ENCODE measurements at places on chromosomes 11 and 22. TPM values are rescaled to one million over a fixed set of nuclear protein-coding genes. Genes with fewer than 3 reads are reported as not detected.

- H3K27me3 ChIP-seq = no peaks in the 10 kb centered on the region
- H3K4me3 ChIP-seq = no peak overlapping the region
- no peaks in the 10 kb centered on the region for H3K4me1 ChIP-seq
- no peak for DNase-seq
- no peak overlapping the region for H3K27ac ChIP-seq
Measured at GRCh38 chr22:31275576-31275975, 16.7 kb downstream of the PIK3IP1 start.

DNA sequence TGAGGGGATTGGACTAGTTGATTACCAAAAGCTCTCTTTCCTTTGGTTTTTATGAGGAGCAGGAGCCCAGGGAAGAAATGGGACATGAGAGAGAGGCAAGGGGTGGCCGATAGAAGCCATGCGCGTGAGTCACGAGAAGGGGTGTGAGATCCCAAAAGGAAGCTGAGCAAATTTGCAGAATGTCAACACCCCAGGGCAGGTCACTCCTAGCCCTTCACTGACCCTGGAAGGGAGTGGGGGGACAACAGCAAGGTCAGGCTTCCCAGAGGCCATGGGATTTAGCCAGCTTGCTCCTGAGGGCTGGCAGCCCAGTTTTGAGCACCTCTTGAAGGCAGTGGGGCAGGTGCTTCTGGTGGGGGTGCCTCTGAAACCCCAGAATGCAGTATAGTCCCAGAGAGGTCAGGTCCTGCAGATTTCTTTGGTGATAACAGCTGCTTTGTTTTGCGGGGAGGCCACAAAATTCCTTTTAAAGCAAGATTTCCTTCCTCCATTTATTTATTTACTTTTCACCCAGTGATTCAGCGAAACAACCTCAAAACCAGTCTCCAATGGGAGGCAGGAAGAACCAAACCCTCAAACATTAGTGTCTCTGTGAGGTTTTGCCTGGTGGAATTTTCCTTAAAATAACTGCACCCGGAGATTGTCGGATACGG, 40.1 kb upstream of the TIMP3 start:
- H3K4me1 ChIP-seq = peaks cover 14% of the 10 kb centered on the region
- no peak overlapping the region for H3K4me3 ChIP-seq
- H3K27ac ChIP-seq = peak overlapping the region; percentile 82
- DNase-seq = no peak
- no peaks in the 10 kb centered on the region for H3K27me3 ChIP-seq

- no peak for DNase-seq
- H3K27ac ChIP-seq = no peak overlapping the region
- H3K36me3 ChIP-seq = no peaks in the 10 kb centered on the region
- no peaks in the 10 kb centered on the region for H3K4me1 ChIP-seq
- H3K4me3 ChIP-seq = no peak overlapping the region
Measured at GRCh38 chr22:29459773-29460172, 20.2 kb upstream of the NEFH start.

DNA sequence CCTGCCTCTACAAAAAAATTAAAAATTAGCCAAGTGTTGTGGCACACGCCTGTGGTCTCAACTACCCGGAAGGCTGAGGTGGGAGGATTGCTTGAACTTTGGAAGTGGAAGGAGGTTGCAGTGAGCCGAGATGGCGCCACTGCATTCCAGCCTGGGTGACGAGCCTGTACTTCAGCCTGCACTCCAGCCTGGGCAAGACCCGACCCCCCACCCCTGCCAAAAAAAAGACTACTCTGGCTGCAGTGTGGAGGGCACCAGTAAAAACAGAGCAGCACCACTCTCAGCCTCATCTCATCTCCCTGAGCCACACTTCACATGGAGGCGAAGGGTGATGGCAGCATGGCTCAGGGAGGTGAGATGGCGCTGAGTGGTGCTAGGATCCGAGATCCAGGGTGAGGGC, 50.3 kb upstream of the THY1 start:
- no peaks in the 10 kb centered on the region for H3K36me3 ChIP-seq
- no peak overlapping the region for H3K4me3 ChIP-seq

- DNase-seq = no peak
- no peaks in the 10 kb centered on the region for H3K27me3 ChIP-seq
- H3K27ac ChIP-seq = no peak overlapping the region
- no peaks in the 10 kb centered on the region for H3K36me3 ChIP-seq
- no peak overlapping the region for H3K4me3 ChIP-seq
Measured at GRCh38 chr22:19597399-19597735, 73.2 kb upstream of the CLDN5 start.

- no peaks in the 10 kb centered on the region for H3K36me3 ChIP-seq
- H3K4me1 ChIP-seq = no peaks in the 10 kb centered on the region
- no peaks in the 10 kb centered on the region for H3K27me3 ChIP-seq
- no peak for DNase-seq
- H3K4me3 ChIP-seq = no peak overlapping the region
Measured at GRCh38 chr11:70508231-70508480, 109.8 kb downstream of the CTTN start.

DNA sequence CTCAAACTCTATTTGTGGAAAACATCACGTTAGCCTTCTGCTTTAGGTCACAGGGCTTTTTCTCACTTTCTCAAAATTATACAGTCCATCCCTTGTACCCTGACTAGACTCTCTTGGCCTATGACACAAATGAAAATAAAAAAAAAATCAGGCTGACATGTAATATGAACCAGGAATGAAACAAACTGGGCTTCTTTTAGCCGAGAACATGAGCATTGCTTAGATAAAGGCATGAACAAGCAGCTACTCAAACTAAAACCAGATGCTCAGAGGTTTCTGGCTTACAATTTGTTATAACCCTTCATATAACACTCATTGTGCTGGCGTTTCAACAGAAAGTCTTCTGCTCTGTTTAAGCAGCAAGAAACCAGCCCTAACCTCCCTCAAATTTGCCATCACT, 265.5 kb upstream of the NARS2 start:
- H3K27me3 ChIP-seq = no peaks in the 10 kb centered on the region
- no peak overlapping the region for H3K4me3 ChIP-seq

The CD248 gene
- 0.46 TPM for total RNA-seq

The TRIM3 gene
- total RNA-seq = 17.0 TPM

DNA sequence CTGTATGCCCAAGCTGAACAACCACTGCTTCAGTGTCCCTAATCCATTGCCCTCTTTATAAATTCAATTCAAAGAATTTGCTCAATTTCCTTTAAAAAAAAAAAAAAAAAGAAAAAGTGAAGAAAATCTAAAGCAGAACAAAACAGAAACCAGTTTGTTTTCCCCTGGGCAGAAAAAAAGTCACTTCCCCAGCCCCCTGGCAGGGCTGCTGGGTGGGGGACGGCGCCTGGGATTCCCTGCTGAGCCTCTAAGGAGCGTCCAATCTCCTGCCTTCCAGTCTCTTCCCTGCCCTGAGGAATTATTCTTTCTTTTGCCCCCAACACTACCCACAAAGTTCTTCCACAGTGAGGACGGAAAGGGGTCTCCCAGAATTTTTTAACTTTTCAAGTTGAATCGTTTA, 23.9 kb downstream of the DKK3 start:
- H3K4me1 ChIP-seq = peaks cover 5% of the 10 kb centered on the region
- no peak overlapping the region for H3K4me3 ChIP-seq

GRCh38 chr11:9858218-9858617, 194.3 kb downstream of the SWAP70 start:
- H3K4me1 ChIP-seq = no peaks in the 10 kb centered on the region
- no peak for DNase-seq
- H3K27ac ChIP-seq = no peak overlapping the region
- H3K4me3 ChIP-seq = no peak overlapping the region
- no peaks in the 10 kb centered on the region for H3K27me3 ChIP-seq

- no peaks in the 10 kb centered on the region for H3K27me3 ChIP-seq
- no peaks in the 10 kb centered on the region for H3K36me3 ChIP-seq
- H3K4me1 ChIP-seq = no peaks in the 10 kb centered on the region
- DNase-seq = no peak
- no peak overlapping the region for H3K4me3 ChIP-seq
Measured at GRCh38 chr11:48138222-48138621, 78.4 kb upstream of the OR4B1 start.

DNA sequence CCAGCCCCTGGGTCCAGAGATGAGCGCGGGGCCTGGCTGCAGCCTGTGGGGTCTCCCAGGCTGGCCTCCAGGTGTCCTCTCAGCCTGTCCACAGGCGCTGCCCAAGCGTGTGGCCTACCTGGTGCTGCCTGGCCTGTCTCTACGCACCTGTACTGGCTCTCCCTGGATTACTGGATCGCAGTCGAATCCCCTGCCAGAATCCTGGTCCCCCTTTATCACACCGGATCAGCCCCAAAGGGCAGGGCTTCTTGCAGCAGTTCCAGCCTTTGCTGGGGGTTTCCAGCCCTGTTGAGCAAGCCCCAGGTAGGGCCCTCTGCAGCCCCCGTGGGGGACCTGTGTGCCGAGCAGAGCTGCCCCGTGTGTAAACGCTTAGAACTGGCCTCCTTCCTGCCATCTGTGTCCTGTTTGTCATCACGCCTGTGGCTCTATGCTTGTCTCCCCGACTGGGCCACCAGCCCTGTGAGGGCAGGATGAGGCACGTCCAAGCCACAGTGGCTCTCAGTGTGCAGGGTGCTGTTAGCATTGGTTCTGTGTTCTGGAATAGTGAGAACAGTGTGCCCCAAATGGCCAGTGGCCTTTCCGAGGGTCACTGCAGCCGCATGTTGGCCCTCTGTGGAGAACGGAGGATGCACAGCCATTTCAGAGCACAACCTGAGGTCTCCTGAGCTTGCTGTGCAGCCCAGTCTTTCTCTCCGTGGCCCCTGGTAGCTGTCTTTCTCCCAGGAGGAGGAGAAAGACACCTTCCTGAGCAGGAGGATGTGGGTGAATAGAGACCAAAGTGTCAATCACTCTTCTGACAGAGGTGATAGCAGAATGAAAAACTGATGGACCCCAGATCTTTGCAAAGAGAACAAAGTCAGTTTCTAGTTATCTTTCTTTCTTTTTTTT, 13.9 kb upstream of the TXNRD2 start:
- no peak for DNase-seq
- H3K36me3 ChIP-seq = no peaks in the 10 kb centered on the region
- H3K4me3 ChIP-seq = no peak overlapping the region
- H3K4me1 ChIP-seq = no peaks in the 10 kb centered on the region
- H3K27me3 ChIP-seq = no peaks in the 10 kb centered on the region
- H3K27ac ChIP-seq = no peak overlapping the region

The TMPRSS4 gene
- total RNA-seq = not detected

The HEPN1 gene
- not detected for total RNA-seq

The APOBEC3B gene
- total RNA-seq = not detected

DNA sequence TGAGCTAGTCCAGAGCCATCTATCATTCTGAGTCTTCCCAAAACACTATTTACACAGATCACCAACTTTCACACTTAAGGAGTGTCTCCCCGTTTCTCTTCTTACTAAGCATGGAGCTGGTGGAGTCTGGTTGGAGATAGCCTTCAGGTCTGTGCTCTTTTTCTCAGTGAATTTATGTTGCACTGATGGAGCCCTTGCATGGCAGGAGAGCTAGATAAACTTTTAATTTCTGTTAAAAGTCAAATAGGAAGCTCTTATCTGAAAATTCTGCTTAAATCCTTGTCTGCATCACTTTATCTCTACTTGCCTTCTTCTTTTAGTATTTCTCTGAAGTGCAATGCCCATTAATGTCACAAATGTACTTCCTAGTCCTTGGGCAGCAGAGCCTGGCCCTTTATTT, 63.4 kb downstream of the ST3GAL4 start:
- no peak overlapping the region for H3K4me3 ChIP-seq
- H3K27me3 ChIP-seq = no peaks in the 10 kb centered on the region
- no peaks in the 10 kb centered on the region for H3K36me3 ChIP-seq
- no peak for DNase-seq

GRCh38 chr11:73645972-73646631, at the start of gene PLEKHB1:
TSS of gene PLEKHB1 (plus strand) at chr11:73646581. CDS start at chr11:73646609, 28 bp downstream.
- H3K36me3 ChIP-seq = no peaks in the 10 kb centered on the region
- peak within 1 kb of the TSS; percentile 43 for H3K4me3 ChIP-seq
- H3K27me3 ChIP-seq = no peaks in the 10 kb centered on the region
- no peak within 1 kb of the TSS for H3K27ac ChIP-seq
- no peak for DNase-seq

DNA sequence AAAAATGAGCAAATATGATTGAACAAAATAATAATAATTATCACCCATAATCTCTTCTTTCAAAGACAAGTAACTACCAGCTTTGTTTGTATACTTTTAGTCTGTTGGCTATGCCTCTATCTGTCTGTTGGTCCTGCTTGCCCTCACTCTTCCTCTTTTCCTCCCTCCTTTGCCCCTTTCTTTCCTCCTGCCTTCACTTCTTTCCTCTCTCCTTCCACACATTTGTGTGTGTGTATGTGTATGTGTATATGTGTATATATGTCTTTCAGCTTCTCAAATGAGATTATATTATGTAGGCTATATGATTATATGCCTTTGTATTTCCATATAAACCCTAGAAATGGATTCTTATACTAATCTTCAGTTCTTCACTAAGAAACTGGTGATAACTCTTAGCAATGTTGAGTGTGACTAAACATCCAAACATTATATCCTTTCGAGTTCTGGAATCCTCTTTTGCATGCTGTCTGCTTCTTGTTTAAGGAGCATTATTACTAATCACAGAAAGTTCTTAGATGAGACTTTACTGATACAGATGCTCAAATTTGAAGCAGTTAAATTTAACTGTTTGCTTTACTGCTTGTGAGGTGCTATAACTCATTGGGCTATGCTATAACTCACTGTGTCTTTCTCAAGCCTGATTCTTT, 219.1 kb downstream of the TMEM135 start:
- no peak overlapping the region for H3K27ac ChIP-seq
- no peaks in the 10 kb centered on the region for H3K27me3 ChIP-seq
- no peaks in the 10 kb centered on the region for H3K36me3 ChIP-seq
- H3K4me1 ChIP-seq = no peaks in the 10 kb centered on the region

DNA sequence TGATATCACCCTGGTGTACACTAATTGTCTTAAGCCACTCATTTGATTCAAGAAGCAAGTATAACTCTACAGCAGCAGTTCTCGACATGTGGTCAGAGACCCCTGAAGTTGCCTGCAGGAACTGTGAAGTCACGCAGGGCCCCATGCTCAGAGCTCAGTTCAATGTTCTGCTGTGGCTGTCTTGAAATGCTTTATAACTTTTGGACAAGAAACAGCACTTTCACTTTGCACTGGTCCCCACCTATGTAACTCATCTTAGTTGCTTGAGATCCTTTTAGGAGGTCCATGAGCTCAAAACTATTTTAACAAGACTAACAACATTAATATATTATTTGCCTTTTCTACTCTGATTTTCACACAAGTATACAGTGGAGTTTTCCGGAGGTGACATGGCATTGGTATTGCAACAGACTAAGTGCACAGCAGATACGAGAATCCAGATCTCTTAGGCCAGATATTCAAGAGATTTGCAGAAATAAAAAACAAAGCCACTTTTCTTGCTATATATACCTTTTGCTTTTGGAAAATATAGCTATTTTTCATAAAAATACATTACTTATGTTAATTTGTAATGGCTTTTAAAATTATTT, 64.8 kb downstream of the PRR5L start:
- no peaks in the 10 kb centered on the region for H3K27me3 ChIP-seq
- no peak overlapping the region for H3K4me3 ChIP-seq

DNA sequence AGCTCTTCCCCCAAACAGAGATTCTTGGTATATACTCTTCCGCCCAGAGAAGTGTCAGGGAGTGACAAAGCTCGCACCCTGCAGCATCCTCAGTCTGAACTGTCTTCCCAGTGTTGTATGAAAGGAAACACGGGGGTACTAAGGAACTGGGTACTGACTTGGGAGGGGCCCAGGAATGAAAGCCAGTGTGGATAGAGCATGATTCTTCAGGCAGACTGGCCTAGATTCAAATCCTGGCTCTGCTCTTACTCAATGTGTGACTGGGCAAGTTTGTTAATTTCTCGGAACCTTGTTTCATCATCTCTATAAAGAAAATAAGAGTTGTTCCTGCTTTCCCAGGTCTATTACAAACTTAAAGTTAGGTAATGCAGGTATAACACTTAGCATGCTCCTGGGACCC, 266.0 kb upstream of the NARS2 start:
- H3K4me3 ChIP-seq = no peak overlapping the region
- H3K36me3 ChIP-seq = no peaks in the 10 kb centered on the region
- no peaks in the 10 kb centered on the region for H3K4me1 ChIP-seq

All from gastrocnemius medialis (tissue), 4 donors.